Endothelial cell of umbilical vein (primary cell): ENCODE measurements at places on chromosomes 1 and 21. TPM values are rescaled to one million over a fixed set of nuclear protein-coding genes. Genes with fewer than 3 reads are reported as not detected.

- no peak for DNase-seq
- no peak overlapping the region for H3K4me3 ChIP-seq
- H3K27ac ChIP-seq: no peak overlapping the region
- no peaks in the 10 kb centered on the region for H3K27me3 ChIP-seq
- H3K4me1 ChIP-seq: no peaks in the 10 kb centered on the region
Observed at GRCh38 chr1:157862114-157863070, 20.8 kb upstream of the CD5L start.

- H3K4me1 ChIP-seq: no peaks in the 10 kb centered on the region
- no peaks in the 10 kb centered on the region for H3K36me3 ChIP-seq
- H3K27ac ChIP-seq: no peak overlapping the region
- DNase-seq: no peak
- H3K27me3 ChIP-seq: no peaks in the 10 kb centered on the region
- H3K4me3 ChIP-seq: no peak overlapping the region
Observed at GRCh38 chr1:190022709-190023108, 455.0 kb downstream of the BRINP3 start.

GRCh38 chr21:28949318-28949717, 43.4 kb downstream of the LTN1 start:
- no peak for DNase-seq
- H3K4me1 ChIP-seq: peaks cover 13% of the 10 kb centered on the region
- peaks cover 6% of the 10 kb centered on the region for H3K36me3 ChIP-seq
- no peak overlapping the region for H3K27ac ChIP-seq
- no peak overlapping the region for H3K4me3 ChIP-seq
- no peaks in the 10 kb centered on the region for H3K27me3 ChIP-seq

GRCh38 chr1:79638382-79638781, 631.9 kb upstream of the ADGRL4 start:
- H3K27ac ChIP-seq: no peak overlapping the region
- no peak for DNase-seq
- no peaks in the 10 kb centered on the region for H3K27me3 ChIP-seq
- no peaks in the 10 kb centered on the region for H3K4me1 ChIP-seq
- no peaks in the 10 kb centered on the region for H3K36me3 ChIP-seq
- no peak overlapping the region for H3K4me3 ChIP-seq

GRCh38 chr1:174812656-174813055, 187.1 kb upstream of the CACYBP start:
- no peak overlapping the region for H3K4me3 ChIP-seq
- H3K27me3 ChIP-seq: no peaks in the 10 kb centered on the region
- no peak overlapping the region for H3K27ac ChIP-seq
- H3K4me1 ChIP-seq: peaks cover 6% of the 10 kb centered on the region

The CD1B gene
- total RNA-seq: not detected in 2 replicates

The CASZ1 gene
- 5.1 and 5.2 TPM in 2 replicates for total RNA-seq

The PDZK1 gene
- total RNA-seq: 0.58 TPM in 1 of 2 replicates, not detected in the other

- no peaks in the 10 kb centered on the region for H3K27me3 ChIP-seq
- no peaks in the 10 kb centered on the region for H3K36me3 ChIP-seq
- H3K27ac ChIP-seq: no peak overlapping the region
- no peaks in the 10 kb centered on the region for H3K4me1 ChIP-seq
- DNase-seq: no peak
Observed at GRCh38 chr1:18482721-18483425, 2.1 kb downstream of the KLHDC7A start.

DNA sequence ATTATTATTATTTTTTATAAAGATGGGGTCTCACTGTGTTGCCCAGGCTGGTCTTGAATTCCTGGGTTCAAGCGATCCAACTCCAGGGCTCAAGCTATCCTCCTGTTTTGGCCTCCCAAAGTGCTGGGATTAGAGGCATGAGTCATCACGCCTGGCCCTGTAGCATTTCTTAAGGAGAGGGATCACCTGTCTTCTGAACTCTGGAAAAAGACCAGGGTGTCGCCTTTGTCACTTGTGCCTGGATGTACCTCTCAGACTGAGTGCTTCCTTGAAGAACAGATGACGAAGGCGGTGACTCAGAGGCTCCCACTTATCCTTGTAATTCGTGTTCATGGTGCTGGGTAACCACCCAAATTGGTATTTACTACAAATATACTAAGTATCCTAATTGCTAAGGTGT, 2.4 kb upstream of the CGN start:
- no peak overlapping the region for H3K27ac ChIP-seq
- peaks cover 2% of the 10 kb centered on the region for H3K27me3 ChIP-seq
- H3K36me3 ChIP-seq: no peaks in the 10 kb centered on the region
- peaks cover 12% of the 10 kb centered on the region for H3K4me1 ChIP-seq

The FCRL3 gene
- total RNA-seq: not detected in 2 replicates

The FLG2 gene
- total RNA-seq: not detected in 2 replicates

DNA sequence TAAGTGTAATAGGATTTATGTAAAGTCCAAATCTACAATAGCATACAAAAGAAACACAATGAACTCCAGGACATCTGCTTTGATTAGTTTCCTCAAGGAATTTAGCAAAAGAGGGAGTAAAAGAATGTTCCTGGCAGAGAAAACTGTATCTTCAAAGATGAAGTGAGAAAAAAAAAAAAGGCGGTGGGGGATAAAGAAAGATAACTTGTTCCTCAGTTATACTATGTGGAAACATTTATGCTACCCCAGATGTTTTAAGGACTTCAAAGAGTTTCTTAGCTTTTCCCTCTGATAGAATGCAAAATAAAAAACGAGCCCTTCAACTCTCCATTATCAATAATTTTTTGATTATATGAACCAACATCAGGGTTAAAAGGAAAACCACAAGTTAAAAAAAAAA, 908.9 kb upstream of the ADGRL2 start:
- H3K4me1 ChIP-seq: peaks cover 5% of the 10 kb centered on the region
- H3K4me3 ChIP-seq: no peak overlapping the region
- H3K27me3 ChIP-seq: no peaks in the 10 kb centered on the region
- H3K36me3 ChIP-seq: no peaks in the 10 kb centered on the region
- no peak for DNase-seq

The TTC4 gene
- 21.4 and 28.8 TPM in 2 replicates for total RNA-seq

DNA sequence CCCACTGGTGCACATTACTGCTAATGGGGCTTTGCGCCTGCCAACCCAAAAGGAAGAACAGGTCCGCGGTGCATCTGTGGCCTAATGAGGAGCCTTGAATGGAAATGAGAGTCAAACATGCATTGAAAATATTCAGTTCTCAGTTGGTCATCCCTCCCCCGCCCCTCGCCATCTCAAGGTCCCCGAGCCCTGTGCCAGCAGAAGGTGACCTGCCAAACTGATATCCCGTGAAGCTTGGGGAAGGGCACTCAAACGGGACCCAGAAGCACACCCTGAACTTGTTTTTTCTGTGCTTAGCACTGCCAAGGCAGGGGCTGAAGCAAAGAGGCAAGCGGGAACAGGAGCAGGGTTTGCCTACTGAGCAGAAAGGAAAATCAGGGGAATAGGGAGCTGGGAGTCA, 67.9 kb upstream of the ZNF648 start:
- H3K4me3 ChIP-seq: no peak overlapping the region
- no peaks in the 10 kb centered on the region for H3K27me3 ChIP-seq
- no peaks in the 10 kb centered on the region for H3K4me1 ChIP-seq
- no peaks in the 10 kb centered on the region for H3K36me3 ChIP-seq
- no peak for DNase-seq

The MYOC gene
- not detected in 2 replicates for total RNA-seq

DNA sequence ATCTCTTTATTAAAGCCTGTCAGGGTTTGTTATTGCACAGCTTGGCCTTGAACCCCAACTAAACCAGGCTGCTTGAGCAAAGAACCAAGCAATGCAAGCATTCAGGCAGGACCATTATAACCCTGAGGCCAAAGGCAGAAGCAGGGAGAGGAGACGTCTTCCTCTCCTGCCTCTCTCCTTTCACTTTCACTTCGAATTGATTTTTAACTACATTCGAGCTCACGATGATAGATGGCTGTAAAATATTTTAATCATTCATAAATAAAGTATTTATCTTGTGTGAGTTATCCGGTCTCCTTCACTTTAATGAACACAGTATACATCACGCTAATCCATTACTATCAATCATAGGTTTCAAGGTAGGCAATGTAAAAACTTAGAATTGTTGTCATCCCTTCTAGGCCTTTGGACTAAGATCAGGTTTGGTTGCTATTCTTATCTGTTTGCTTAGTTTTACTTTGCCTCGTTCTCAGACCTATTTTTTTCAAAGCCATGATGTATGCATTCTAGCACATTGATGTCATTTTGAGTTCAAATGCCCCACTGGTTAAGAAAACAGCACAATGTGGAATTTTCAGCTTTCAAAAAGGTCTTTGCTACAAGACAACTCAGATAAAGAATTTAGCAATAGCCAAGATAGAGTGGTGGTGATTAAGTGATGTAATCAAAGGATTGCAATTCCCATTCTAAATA, 480.2 kb upstream of the RUNX1 start:
- no peak overlapping the region for H3K4me3 ChIP-seq
- H3K27ac ChIP-seq: no peak overlapping the region
- peaks cover 6% of the 10 kb centered on the region for H3K4me1 ChIP-seq
- H3K36me3 ChIP-seq: no peaks in the 10 kb centered on the region

The HTR1D gene
- total RNA-seq: 1.5 and 2.2 TPM in 2 replicates

The GNAT2 gene
- total RNA-seq: 0.30 TPM in 1 of 2 replicates, not detected in the other

DNA sequence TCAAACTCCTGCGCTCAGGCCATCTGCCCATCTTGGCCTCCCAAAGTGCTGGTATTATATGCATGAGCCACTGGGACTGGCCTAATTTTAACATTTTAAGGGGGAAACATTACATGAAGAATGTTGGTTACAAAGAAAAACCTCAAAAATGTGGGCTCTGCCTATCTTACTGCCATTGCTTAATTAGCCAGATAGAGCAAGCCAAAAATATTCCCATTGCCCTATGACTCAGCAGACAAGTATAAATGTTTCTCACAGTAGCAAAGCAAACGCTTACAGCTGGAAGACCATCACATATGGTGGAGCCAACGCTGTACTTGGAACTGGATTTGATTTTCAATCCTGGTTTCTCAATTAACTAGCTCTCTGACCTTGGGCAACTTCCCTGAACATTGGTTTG, 502.0 kb downstream of the SMYD3 start:
- H3K4me1 ChIP-seq: no peaks in the 10 kb centered on the region
- H3K36me3 ChIP-seq: no peaks in the 10 kb centered on the region
- H3K27me3 ChIP-seq: no peaks in the 10 kb centered on the region

DNA sequence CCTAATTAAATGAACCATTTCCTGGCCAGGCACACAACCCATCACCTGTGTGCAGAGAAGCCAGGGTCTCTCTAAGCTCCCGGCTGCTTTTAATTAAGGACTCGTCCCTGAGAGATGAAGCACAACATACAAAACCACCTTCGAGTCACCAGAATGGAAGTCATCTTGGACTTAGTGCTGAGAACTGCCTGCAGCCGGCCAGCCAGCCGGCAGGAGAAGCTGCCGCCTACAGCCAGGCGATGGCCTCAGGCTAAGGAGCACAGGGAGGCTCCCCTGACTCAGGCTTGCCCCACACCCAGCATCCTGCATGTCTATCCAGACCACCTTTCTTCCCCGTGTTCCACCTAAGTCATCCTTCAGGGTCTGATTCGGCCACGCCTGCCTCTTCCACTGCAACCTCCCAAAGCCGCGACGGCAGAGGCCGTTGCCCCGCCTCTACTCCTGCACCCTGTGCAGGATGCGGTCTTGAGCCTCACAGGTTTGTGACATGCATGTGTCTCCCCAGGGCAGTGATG, 83.6 kb downstream of the SLC66A1 start:
- H3K27ac ChIP-seq: no peak overlapping the region
- H3K4me3 ChIP-seq: no peak overlapping the region
- no peaks in the 10 kb centered on the region for H3K36me3 ChIP-seq
- no peaks in the 10 kb centered on the region for H3K27me3 ChIP-seq
- no peak for DNase-seq

The SPRR2G gene
- not detected in 2 replicates for total RNA-seq

DNA sequence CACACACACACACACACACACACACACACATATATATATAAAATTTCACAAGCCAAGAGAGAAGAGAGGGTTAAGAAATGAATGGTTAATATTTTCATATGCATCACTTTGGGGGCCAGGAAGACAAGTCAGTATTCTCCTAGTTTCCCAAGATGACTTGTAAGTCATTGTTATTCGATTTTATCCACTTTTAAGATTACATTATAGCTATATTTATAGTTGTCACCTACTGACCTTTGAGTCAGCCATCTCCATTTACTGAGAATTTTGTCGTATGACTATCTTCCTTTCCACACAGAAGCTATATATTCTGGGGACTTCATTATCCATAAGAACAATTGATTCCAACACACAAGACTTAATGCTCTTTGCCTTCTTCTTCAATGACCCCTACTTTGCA, 8.9 kb downstream of the LYST start:
- no peaks in the 10 kb centered on the region for H3K27me3 ChIP-seq
- no peak overlapping the region for H3K27ac ChIP-seq
- no peak overlapping the region for H3K4me3 ChIP-seq
- no peaks in the 10 kb centered on the region for H3K4me1 ChIP-seq

- no peaks in the 10 kb centered on the region for H3K36me3 ChIP-seq
- no peak for DNase-seq
- no peaks in the 10 kb centered on the region for H3K4me1 ChIP-seq
Observed at GRCh38 chr1:155184835-155185782, 11.5 kb downstream of the TRIM46 start.

DNA sequence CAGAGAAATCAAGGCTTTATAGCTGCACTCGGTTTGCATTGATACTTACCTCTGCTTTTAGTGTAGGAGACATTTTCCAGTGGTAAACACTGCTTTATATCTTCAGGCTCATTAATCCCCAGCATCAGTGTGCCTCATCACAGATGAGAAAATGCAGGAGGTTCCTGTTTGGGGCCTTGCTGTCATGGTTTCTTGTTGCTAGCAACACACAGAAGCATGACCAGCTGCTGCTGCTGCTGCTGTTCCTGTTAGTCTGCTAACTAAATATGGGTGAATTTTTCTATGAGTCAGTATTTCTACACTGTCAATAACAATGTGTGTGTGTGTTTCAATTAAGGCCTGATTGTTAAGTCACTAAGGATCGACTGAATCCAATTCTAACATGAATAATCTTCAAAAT, 85.8 kb upstream of the RGS1 start:
- H3K36me3 ChIP-seq: no peaks in the 10 kb centered on the region
- peak; percentile 95 for DNase-seq
- peak overlapping the region; percentile 53 for H3K27ac ChIP-seq
- H3K4me3 ChIP-seq: no peak overlapping the region
- H3K4me1 ChIP-seq: peaks cover 4% of the 10 kb centered on the region
- no peaks in the 10 kb centered on the region for H3K27me3 ChIP-seq

The GPR61 gene
- not detected in 2 replicates for total RNA-seq
